H7 (cell line): ENCODE measurements at places on chromosomes 2 and 18.

DNA sequence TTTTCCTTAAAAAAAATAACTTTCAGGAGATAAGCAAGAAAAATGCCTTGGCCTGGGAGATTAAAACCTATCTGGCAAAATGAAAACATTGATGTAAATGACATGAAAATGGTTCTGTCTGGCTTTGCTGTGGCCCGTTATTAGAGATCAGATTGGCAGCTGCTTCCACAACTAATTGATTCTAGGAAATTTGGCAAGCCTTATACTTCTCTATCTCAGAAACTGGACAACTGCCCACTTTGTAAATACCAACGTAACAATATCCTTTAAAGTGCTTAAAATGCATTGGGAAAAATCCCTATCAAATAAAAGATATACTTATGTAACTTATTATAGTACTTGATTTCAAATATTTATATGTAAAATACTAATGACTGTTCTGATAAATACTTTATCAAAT lies 14.2 kb upstream of the SKA1 start:
- no peak for DNase-seq

DNA sequence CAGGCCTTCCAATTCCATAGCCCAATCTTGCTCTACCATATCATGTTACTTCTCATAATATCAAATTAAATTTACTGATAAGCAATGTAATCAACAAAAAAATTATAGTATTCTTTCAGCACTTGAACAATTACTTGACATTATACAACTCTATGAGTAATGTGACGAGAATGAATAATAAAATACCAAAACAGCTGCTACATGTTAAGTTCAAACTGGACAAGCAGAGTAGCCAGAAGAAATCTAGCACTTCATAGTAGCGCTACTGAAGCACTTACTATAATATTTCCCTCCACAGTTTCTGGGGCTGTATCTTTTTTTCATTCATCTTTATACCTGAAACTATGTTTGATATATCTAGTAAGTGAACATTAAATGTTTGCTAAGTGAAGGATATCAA lies 14.9 kb downstream of the PPP3R1 start:
- no peak for DNase-seq

GRCh38 chr2:45675263-45675812 lies 23.9 kb downstream of the PRKCE start:
- no peak for DNase-seq

GRCh38 chr2:128425731-128426620 lies 107.3 kb upstream of the HS6ST1 start:
- no peak for DNase-seq

DNA sequence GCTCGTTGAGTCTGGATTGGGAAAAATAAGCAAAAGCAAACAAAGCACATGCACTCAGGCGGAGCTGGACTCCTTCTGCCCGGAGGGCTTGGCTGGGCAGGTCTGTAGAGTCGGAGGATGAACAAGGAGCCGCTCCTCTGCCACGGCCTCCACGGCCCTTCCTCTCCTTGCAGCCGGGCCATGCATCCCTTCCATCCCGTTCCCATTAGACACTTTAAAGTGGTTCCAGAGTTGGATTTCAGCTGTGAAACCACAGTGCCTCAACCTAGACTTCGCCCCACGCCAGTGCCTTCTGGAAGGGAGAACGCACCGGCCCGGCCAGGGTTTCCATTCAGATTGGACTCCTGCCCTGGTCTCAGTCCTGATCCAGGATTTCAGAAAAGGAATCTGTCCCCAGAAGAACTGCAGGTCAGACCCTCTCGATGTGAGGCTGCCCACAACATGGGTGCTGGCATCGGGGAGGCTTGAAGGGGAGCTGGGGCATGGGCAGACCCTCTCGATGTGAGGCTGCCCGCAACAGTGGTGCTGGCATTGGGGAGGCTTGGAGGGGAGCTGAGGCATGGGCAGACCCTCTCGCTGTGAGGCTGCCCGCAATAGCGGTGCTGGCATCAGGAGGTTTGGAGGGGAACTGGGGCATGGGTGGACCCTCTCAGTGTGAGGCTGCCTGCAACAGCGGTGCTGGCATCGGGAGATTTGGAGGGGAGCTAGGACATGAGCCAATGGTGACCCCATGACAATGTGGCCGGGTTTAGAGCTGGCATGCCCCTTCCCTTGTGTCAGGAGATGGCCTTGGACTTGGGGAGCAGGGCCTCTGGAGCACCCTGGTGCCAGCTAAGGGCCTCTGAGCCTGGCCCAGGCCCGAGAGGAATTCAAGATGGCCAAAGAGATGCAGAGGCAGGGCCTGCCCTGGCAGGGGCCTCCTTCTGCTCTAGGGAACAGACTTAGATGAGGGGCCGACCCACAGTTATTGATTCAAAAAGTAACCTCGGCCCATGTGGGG lies 304.5 kb downstream of the NDUFA10 start:
- peak; percentile 37 for DNase-seq

- DNase-seq, result no peak
Measured at GRCh38 chr2:231632559-231633142, 40.0 kb downstream of the TEX44 start.

GRCh38 chr2:136248242-136248641 lies 130.3 kb upstream of the CXCR4 start:
- DNase-seq, result no peak

DNA sequence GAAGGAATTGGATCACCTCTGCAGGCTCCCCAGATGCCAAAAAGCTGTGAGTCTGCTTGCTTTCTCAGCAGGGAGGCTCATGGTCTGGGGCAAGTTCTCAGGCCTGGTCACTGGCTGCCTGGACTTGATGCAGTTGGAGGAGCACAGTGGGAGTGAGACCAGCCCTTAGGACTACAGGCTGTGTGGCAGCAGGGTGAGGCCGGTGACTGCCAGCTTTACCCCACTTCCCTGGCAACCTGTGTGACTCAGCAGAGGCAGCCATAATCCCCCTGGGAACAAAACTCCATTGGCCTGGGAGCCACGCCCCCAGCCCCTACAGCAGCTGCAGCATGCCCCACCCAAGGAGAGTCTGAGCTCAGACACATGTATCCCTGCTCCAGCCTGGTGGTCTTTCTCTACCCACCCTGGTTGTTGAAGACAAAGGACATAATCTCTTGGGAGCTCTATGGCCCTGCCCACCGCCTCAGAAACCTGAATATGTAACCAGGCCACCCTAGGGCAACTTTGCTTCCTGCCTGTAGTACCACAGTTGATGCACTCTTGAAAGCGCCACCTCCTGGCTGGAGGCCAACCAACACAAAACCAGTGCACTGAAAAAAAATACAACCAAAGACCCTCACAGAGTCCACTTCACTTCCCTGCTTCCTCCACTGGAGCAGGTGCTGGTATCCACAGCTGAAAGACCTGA lies 106.8 kb upstream of the SPATS2L start:
- no peak for DNase-seq

GRCh38 chr2:25312958-25313710 lies 28.6 kb downstream of the DNMT3A start:
- DNase-seq, result no peak

GRCh38 chr2:111624411-111625156 lies 259.4 kb downstream of the ANAPC1 start:
- no peak for DNase-seq

GRCh38 chr2:136236019-136236418 lies 118.1 kb upstream of the CXCR4 start:
- no peak for DNase-seq

- no peak for DNase-seq
Measured at GRCh38 chr2:180630756-180631155, 349.6 kb upstream of the UBE2E3 start.

DNA sequence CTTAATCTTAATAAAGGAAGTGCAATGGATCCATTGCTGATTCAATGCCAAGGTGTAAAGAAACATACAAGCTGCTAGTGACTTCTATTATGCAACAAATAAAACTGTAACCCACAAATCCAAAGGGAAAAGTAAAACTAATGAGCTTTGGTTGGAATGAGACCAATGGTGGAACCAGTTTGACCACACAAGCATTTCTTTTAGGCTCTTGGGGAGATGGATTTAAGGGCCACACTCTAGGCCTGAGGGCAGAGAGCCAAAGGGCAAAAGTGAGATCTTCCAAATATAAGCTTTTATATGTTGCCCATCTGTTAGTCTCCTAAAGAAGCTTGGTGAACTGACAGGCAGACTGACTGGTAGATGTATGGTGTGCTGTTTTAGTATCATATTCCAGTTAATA lies 41.5 kb upstream of the MMADHC start:
- no peak for DNase-seq

- no peak for DNase-seq
Measured at GRCh38 chr2:231163414-231164095, 34.9 kb upstream of the ARMC9 start.

DNA sequence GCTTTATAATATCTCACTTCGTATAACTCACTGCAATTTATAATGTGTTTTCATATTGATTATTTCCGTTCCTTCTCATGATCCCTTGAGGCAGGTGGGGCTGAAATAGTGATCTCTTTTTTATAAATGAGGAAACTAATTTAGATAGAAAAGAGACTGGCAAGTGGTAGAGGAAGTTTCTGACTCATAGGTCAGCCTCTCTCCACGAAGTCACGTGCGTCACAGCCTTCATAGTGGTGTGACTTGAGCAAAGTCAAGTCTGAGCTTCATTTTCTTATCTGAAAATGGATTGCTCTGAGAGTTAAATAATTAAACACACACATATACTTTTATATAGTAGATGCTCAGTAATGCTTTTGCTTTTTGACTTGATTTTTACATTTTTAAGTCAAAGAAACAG lies 19.9 kb downstream of the ABCG5 start:
- DNase-seq, result no peak

GRCh38 chr2:16685340-16685715 lies 19.7 kb upstream of the CYRIA start:
- DNase-seq, result no peak

GRCh38 chr18:42588786-42589185 lies 526.7 kb downstream of the RIT2 start:
- DNase-seq, result no peak

DNA sequence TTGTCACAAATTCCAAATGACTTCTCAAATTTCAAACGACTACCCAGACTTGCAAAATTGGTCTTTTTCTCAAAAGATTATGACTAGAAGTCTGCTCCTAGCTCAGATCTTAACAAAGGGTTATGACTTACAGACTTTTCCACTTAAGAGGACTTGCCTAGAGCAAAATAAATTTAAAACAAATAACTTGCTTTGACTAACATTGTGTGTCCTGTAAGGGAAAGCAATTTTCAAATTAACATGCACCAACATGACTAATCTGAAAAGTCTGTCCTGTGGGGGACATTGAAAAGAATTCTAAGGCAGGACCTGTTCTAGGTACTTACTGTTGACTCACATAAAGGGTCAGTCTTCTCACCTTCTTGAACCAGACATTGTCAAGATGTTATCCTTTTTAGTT lies 53.5 kb upstream of the TMEM200C start:
- DNase-seq, result no peak

GRCh38 chr18:21602299-21602587 lies 1.7 kb upstream of the ESCO1 start:
- DNase-seq, result no peak

GRCh38 chr2:5869936-5870335 lies 177.8 kb downstream of the SOX11 start:
- DNase-seq, result no peak

DNA sequence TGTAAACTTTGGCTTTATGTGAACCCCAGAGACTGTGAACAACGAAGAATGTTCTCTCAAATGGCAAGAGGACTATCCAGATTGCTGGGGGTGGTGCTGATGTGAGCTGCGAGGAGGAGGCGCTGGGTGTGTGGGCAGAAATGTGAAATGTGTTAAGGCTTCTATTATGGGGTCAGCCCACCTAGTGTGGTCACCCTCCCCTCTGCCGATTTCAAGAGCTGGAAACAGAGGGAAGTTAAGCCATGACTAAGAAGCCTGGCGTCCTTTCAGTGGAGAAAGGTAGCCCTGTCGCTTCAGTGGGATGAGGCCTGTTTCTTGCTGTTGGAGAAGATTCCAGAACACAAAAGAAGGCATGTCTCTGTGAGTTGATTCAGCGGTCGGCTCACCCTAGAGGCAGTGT lies 89.0 kb upstream of the KCTD1 start:
- DNase-seq, result no peak

GRCh38 chr2:187982668-187983067 lies 309.0 kb upstream of the GULP1 start:
- DNase-seq, result no peak

DNA sequence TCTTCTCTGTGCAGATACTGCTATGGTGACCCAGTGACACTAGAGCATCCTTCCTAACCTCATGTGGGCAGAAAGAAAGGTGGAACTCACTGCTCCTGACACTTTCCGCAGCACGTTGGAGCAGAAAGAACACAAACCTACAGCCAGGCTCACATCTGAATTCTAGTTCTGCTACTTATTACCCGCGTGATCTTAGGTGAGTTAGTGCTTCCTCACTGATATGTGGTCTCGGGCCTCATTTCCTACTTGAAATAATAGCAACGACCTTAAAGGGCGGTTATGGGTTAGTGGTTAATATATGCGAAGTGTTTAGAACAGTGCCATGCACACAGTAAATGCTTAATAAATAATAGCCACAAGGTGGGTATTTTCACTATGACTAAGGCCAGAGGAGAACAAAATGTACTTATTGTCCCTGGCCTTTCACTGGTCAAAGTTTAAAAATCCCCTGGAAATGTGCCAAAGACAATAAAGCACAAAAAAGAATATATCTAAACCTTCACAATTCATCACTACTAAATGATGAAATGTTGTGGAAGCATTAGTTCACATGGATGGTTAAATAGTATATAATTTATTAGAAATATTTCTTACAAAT lies 66.6 kb downstream of the MYOM1 start:
- no peak for DNase-seq

DNA sequence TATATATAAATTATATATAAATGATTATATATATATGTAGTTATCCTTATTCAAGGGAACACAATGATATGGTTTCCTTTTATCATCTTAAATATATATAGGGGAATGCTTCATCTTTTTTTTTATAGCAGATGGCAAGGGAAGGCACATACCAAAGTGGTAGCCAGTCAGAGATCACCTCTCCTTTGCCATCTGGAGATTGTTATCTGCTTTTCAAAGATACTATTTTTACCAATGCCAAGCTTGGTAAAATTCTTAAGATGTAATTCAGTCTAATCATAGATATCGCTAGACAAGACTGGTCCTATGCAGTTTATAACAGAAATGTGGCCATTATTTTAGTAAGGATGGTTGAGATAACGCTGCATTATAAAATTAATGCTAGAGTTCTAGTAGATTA lies 64.7 kb upstream of the DSEL start:
- DNase-seq, result no peak

DNA sequence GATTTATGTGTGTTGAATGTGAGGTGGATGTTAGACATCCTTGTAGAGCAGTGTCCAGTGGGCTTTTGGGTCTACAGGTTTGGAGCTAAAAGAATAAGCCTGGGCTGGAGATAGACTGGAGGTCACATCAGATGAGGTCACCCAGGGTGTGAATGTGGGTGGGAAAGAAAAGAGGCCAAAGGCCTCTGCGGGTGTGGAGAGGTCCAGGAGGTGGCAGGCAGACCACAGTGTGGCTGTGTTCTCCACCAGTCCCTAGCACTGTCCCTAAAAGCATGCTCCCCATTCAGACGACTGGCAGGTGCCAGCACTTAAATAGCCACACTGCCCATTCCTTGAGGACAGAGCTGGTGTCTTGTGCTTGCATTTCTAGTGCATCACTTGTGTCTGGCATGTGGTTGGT lies 4.1 kb downstream of the ATG4B start:
- no peak for DNase-seq
